MCF 10A (cell line): ENCODE measurements at places on chromosomes 1 and 21. TPM values are rescaled to one million over a fixed set of nuclear protein-coding genes. Genes with fewer than 3 reads are reported as not detected.

- DNase-seq, result no peak
Observed at GRCh38 chr1:184191181-184191621, 139.7 kb downstream of the TSEN15 start.

GRCh38 chr1:40030528-40031135 lies 9.9 kb upstream of the CAP1 start:
- no peak for DNase-seq

DNA sequence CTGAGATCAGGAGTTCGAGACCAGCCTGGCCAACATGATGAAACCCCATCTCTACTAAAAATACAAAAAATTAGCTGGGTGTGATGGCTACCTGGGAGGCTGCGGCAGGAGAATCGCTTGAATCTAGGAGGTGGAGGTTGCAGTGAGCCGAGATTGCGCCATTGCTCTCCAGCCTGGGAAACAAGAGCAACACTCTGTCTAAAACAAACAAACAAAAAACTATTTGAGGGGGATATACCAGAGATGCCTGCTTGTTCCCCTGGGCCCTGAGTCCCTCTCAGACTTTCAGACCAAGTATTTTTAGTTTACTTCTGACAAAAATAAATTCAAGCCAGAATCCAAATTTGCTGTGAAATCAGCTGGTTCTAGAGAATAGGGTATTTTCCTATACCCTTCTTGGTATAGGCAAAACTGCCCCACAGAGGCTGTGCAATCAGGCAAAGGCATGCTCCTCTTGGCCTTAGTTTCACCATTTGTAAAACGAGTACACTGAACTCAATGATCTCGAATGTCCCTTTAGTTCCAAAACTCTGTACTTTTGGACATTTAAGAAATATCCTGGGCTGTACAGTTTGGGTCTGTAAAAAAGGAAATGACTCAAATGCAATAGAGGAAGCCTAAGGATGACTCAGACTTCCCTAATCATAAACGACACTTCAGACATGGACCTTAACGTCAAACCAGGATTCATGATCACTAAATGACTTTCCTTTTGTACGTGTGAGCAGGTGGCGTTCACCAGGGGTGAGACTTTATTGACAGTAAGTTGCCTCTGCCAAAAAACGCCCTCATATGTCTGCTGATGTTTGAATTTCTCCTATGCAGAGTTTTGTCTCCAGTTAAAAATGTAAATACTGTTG lies 16.1 kb downstream of the ENSA start:
- DNase-seq, result peak; percentile 98

DNA sequence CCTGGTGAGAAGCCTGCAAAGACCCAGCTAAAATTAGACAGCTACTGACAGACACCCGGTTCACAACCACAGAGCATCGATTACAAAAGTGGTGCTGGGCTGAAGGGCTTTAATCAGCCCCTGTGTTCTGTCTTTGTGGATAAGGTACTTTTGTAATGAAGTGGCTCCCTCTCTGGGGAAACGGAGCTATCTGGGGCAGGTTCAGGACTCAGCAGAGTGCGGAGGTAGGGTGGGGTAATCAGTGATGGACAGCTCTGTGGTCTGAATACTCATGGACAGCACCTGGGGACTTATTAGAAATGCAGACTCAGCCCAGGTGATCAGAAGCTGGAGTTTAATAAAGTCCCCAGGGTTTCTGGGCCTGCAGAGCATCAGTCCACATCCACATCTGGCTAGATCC lies 152.0 kb downstream of the MATN1 start:
- DNase-seq, result no peak

GRCh38 chr21:38671773-38672172 lies 134.0 kb upstream of the ETS2 start:
- no peak for DNase-seq

DNA sequence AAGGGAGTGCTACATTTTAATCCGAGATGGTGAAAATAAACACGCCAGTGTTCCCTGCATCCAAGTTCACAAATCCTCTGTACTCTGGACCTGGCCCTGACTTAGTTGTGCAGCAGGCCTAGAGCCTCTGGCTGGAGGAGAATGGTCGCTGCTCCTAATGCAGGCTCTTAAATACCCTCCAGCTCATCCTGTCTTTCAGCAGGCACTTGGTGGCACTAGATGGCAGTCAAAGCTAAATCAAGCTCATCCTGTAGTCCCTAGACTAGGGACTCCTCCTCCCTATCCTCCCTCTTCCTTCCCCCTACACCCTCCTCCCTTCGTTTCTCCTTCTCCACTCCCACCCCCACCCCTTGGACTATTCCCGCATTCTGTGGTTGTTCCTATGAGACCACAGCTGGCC lies 41.6 kb upstream of the MTR start:
- peak; percentile 59 for DNase-seq

Gene ACKR1
- total RNA-seq, result 45.6 and 47.6 TPM in 2 replicates

GRCh38 chr1:147771226-147772125 lies 11.1 kb upstream of the GJA5 start:
- DNase-seq, result no peak

DNA sequence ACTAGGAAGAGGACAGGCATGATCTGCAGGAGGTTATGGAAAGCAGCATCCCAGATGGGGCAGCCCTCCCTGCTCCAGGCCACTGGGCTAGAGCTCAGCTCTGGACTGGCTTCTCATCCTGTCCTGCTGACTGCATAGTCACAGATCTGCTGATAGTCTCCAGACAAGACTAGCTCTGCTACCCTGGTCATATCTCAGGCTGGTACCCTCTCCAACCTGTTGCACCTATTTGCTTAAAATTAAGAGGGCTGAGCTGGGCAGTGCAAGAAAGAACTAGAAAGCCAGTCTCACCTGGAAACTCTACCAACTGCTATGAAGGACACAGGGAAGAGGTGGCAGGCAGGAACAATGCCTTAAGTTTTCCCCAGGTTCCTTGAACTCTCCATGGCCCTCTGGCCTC lies 40.4 kb downstream of the ITPKB start:
- DNase-seq, result no peak

- DNase-seq, result no peak
Observed at GRCh38 chr1:24102961-24103360, 9.0 kb downstream of the MYOM3 start.

- DNase-seq, result no peak
Observed at GRCh38 chr1:219277304-219278105, 103.8 kb downstream of the LYPLAL1 start.

Gene S100A3
- 85.7 and 90.0 TPM in 2 replicates for total RNA-seq

DNA sequence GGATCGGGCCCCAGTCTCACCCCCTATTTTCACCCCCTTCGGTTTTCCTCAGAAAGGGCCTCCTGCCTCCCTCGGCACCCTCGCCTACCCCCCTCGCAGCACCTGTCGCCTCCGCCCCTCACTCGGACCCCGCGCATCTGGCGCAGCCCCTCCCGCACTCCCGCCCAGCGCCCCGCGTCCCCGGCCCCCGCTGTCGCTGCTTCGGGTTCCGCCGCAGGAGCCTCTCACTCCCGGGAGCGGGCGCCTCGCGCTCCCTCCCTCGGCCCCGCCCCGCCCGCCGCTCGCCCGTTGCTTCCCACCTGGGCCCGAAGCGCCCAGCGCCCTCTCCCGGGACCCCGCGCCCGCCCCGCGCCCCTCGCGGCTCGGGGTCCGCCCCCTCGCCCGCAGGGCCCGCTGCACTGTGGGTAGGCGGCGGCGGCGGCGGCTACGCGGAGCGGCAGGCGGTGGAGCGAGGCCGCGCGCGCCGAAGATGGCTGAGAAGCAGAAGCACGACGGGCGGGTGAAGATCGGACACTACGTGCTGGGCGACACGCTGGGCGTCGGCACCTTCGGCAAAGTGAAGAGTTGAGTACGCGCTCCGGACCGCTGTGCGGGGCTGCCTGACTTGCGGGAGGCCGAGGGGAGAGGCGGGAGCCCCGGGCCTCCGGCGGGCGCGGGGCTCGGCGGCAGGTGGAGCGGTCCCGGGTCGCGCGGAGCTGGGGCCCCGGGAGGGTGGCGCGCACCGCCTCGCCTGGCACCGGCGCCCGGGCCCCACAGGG lies at the start of gene PRKAA2:
Gene PRKAA2, plus strand, starts transcription at position 396 of the 758 bp plus-strand sequence. Its CDS starts 74 bp downstream, at position 470.
- DNase-seq, result no peak

- no peak for DNase-seq
Observed at GRCh38 chr1:181568736-181569135, 85.4 kb downstream of the CACNA1E start.

DNA sequence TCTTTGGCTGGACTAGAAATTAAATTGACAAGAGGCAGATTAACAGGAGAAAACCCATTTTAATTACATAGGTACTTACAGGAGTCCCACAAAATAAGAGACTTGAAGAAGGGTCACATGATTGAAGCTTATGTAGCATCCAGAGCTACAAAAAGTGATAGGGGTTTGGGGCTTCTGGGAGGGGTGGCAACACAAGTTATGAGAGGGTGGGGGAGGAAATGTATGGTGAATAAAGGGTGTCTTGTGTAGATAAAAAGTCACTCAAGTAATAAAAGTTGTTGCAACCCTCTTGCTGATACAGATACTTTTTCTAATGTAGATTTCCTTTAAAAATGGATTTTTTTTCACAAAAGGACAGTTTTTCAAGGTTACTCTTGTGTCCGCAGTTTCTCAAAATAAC lies 24.0 kb downstream of the USP25 start:
- no peak for DNase-seq

Gene SAMD11
- not detected in 2 replicates for total RNA-seq

GRCh38 chr1:198543670-198544260 lies 3.3 kb upstream of the ATP6V1G3 start:
- DNase-seq, result no peak

DNA sequence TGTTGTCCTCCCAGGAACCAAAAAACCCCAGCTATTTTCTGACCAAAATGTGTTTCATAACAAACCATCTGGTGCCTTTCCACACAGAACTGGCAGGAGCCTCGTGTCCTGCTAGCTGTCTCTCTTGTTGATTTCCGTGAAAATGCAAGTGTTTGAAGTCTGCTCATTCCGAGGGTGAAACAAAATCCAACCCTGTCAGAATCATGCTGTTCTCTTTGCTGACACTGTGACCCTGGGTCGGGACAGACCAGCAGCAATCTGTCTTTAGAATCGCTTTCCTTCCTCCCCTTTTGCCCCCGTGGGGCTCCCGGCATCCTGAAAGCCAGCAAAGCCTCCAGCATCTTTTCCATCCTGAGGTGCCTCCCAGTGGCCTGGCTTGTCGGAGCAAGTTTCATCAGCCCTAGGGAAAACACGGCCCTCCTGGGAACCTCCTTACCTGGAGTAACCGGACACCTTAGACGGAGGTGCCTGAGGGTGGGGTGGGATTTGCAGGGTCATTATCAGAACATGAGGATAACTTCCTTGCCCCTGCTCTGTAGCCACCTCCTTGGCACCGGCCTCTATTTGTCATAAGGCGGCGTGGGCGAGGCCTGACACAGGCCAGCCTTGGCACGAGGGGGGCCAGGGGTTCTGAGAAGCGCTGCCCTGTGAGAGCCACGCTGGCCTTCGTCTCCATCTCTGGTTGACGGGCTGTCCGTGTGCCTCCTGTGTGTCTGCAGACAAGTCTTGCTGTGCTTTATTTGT lies 24.9 kb downstream of the LDLRAP1 start:
- peak; percentile 97 for DNase-seq

DNA sequence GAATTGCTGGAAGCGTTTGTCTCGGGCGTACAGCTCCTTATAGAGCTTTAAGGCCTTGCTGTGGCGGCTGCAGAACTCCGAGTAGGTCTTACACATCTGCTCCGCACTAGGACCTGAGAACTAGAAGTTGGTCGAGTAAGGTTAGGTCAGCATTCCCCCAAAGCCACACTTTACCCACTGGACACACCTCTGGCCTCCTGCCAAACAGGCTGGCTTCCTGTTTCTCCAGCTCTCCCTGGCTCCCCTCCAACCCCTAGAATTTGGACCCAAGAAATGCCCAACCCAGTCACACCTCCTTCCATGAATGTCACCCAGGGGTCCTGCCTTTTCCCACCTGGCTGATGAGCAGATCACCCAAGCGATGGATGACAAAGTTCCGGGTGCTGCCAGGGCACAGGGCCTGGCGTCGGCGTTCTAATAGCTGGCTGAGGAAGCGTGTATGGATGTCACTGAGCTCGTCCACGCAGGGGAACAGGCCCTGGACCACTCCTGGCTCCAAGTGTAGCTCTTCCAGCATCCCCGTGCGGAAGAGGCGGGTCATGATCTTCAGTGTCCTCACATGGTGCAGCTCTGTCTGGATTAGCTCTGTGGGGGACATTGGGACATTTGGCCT lies 15.6 kb downstream of the ARHGEF2 start:
- peak; percentile 92 for DNase-seq

Gene SVBP
- 15.7 and 16.7 TPM in 2 replicates for total RNA-seq

DNA sequence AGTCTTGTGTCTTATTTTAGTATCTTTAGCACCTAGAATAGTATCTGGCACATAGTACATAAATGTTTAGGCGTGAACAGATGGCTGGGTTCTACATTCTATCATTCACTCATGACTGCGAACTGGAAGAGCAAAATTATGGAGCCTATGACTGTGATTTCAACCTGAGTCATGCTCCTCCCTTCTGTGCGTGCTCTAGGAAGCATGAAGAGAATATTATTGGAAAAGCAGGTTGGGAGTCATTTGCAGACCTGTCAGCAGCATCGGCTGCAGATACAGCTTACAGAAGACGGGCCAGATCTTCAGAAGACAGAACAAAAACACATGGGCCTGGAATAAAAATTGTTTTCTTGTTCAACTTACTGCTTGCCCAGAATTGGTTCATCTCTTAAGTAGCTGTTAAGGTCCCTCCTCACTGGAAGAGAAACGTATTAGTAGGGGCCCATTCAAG lies 344.0 kb upstream of the USP24 start:
- no peak for DNase-seq

DNA sequence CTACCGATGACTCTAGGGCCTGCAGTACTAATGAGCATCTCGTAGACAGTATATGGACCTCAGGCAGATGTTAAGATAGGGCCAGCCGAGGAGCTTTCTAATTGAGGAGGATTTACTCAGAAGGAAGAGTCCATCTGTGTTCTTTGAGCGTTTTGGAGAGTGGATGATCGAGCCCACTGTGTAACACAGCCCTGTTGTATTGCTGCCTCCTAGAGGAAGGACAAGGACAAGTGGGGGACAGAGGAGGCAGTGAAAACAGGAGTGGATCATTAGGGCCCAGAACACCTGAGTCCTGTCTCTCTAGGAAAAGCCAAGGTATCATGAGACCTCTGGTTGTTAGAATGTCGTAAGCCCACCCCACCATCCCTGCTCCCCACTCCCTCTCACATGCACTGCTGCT lies 62.9 kb downstream of the TBX19 start:
- DNase-seq, result no peak

Gene OLFML2B
- not detected in 2 replicates for total RNA-seq

Gene RPTN
- total RNA-seq, result not detected in 2 replicates

- no peak for DNase-seq
Observed at GRCh38 chr1:8767006-8767405, 50.4 kb downstream of the RERE start.

- no peak for DNase-seq
Observed at GRCh38 chr1:158407092-158407491, 7.8 kb upstream of the OR10T2 start.
